ENCODE measurements at places on chromosomes 6 and 20.

DNA sequence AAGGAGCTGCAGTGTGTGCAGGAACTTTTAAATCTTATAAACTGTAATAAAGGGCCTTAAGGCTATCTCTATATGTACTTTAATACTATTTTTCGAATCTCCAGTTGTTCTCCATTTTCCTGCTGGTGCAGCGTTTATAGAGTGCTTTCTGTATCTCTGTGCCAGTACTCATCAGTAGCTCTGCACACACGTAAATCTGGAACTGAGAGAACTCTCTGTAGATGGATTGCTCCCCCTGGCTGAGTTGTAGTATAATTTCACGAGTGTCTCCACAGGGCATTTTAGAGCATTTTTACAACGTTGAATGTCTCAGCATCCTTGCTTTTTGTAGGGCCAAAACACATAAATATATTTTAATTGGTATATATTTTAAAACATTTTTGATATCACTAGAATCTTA lies 256.5 kb downstream of the TRDN start:
- DNase-seq, result peak; percentile 15

DNA sequence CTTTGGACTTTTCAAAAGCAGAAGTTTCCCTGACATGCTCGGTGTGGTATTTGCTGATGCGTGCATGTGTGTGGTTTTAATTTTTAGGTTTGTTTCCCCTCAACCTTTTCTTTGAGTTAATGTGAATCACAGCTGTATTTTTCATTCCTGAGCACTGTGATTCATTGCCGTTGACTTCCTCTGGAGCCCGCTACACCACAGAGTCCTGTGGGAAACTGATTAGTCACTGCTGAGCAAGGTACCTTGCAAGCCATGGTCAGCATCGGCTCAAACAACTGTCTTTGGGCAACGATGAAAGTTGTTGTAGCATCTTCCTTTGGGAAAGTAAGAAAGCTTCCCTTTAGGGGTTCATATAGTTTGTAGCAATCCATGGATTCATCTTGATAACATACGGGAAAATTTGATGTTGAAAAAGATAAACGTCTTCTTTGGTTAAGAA lies 57.5 kb downstream of the RIN2 start:
- no peak for DNase-seq

- DNase-seq, result no peak
These were observed 6.1 kb downstream of the SLC26A8 start for GRCh38 chr6:36018339-36018738.

DNA sequence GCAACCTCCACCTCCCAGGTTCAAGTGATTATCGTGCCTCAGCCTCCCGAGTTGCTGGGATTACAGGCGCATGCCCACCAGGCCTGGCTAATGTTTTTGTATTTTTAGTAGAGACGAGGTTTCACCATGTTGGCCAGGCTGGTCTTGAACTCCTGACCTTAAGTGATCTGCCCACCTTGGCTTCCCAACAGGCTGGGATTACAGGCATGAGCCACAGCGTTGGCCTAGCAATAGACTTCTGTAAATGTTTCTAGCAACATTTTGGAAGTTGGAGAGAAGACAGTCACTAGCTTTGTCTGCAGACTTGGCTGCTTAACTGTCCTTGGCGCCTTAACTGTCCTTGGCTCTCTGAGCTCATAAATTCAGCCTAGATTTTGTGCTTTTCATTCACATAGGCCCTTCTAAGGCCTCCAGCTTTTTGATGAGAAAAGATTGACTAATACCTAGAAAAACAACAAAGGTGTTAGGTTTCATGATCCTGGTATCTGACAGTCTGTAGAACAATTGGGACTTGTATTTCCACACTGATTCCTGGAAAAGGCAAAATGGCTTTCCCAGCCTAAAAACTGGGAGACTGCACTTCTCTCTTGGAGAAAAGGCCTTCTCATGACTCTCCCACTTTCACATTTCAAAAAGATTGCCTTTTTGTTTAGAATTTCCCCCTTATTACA lies 49.7 kb downstream of the OR2B2 start:
- DNase-seq, result no peak

GRCh38 chr20:25570148-25570530 lies 15.2 kb downstream of the NINL start:
- no peak for DNase-seq

GRCh38 chr6:157647261-157647915 lies 175.7 kb upstream of the SNX9 start:
- no peak for DNase-seq

DNA sequence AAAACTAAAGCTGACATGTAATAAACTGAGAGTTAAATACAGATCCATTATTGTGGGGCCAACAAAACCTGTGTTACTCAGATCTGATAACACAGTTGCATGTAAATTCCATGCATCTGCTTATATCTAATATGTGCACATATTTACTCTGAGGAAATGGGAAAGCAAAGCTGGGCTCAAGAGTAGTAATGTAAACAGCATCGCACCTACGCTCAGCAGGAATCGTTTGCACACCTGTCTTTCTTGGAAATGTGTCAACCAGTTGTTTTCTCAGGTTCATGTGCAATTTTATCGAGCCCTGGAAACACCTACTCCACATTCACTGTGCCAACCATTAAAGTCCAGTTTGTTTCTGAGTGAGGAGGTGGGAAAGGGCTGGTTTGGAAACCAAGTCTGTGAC lies 80.3 kb upstream of the CNKSR3 start:
- no peak for DNase-seq

GRCh38 chr6:26389349-26389894 lies 6.5 kb downstream of the BTN2A2 start:
- DNase-seq, result peak; percentile 24

DNA sequence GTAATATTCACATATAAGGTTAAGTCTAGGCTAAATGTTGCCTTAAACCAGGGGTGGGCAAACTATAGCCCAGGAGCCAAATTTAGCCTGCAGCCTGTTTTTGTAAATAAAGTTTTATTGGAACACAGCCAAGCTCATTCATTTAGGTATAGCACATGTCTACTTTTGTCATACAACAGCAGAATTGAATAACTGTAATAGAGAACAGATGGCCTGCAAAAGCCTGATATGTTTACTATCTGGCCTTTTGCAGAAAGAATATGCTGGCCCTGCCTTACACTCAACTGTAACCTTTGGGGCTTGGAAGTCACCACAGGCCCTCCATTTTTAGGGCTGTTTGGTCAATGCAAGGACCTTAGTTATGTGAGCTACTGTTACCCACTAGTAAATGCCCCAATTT lies 17.7 kb upstream of the BCLAF1 start:
- DNase-seq, result peak; percentile 86

DNA sequence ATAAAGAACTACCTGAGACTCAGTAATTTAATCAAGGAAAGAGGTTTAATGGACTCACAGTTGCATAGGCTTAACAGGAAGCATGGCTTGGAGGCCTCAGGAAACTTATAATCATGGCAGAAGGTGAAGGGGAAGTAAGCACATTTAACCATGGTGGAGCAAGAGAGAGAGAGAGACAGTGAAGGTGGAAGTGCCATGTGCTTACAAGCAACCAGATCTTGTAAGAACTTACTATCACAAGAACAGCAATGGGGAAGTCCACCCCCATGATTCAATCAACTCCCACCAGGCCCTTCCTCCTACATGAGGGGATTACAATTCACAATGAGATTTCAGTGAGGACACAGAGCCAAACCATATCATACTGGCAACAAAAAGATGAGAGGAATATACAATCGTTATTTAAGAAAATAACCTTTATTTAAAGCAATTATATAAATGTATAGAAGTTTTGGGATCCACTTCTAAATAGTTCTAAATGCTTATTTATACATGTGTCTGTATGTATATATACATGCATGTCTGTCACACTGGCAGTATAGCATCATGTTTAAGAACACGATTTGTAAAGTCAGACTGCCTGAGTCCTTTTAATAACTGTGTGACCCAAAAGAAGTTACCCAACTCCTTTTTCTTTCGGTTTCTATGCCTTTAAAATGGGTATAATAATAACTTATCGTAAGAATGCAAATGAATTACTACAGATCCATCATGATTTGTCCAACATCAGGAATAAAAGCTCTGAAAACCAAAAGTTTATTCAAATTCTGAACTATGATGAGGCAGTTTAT lies 255.7 kb upstream of the THEMIS start:
- no peak for DNase-seq

DNA sequence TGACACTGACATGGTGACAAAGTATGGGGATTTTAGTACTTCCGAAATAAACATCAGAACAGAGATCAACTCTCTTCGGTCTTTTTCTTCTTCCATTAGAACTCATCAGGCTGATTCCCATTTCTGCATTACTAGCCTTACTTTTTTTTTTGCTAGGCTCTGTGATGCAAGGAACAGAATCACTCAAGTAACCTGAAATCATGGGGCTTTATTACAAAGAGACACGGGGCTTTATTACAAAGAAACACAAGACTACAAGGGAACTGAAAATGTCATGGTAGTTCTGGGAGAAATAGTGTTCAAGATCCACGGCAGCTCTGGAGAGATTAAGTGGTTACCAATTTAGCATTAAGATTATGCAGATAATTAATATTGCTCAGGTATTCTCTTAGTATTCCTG lies 11.6 kb downstream of the SOX4 start:
- no peak for DNase-seq

- DNase-seq, result no peak
These were observed 90.5 kb upstream of the LY86 start for GRCh38 chr6:6497976-6498375.

DNA sequence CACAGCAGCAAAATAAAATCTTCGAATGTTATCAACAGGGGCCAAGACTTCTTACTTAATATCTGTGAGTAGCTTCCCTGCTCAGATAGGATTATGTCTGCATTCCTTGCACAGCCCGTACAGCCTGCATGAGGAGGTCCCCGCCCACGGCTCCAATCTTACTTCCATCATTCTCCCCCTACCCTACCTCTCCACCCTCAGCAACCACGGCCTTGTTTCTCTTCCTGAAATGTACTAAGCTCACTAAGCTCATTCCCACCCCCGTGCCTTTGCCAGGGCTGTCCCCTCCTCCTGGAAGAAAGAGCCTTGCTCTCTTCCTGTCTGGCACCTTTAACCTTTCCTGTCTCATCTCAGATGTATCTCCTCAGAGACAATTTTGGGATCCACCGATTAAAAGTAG lies 120.4 kb downstream of the BCAS1 start:
- peak; percentile 14 for DNase-seq

- DNase-seq, result no peak
These were observed 152.3 kb upstream of the SCGN start for GRCh38 chr6:25499615-25500235.

- no peak for DNase-seq
These were observed 24.3 kb downstream of the ARHGAP18 start for GRCh38 chr6:129685662-129686031.
